ENCODE measurements at places on chromosomes 3 and 15. TPM values are rescaled to one million over a fixed set of nuclear protein-coding genes. Genes with fewer than 3 reads are reported as not detected.

PGBD4 gene
- total RNA-seq, result 1.1 TPM

TPM1 gene
- 167 TPM for total RNA-seq

FBXO40 gene
- total RNA-seq, result not detected

DAPK2 gene
- total RNA-seq, result 14.9 TPM

CCDC54 gene
- total RNA-seq, result not detected

CATSPER2 gene
- 2.0 TPM for total RNA-seq

MCTP2 gene
- total RNA-seq, result 24.6 TPM
